Cerebellum (tissue), 4 donors: ENCODE measurements at places on chromosomes 1 and 21. TPM values are rescaled to one million over a fixed set of nuclear protein-coding genes. Genes with fewer than 3 reads are reported as not detected.

The IRF6 gene
- 1.8 TPM for total RNA-seq

DNA sequence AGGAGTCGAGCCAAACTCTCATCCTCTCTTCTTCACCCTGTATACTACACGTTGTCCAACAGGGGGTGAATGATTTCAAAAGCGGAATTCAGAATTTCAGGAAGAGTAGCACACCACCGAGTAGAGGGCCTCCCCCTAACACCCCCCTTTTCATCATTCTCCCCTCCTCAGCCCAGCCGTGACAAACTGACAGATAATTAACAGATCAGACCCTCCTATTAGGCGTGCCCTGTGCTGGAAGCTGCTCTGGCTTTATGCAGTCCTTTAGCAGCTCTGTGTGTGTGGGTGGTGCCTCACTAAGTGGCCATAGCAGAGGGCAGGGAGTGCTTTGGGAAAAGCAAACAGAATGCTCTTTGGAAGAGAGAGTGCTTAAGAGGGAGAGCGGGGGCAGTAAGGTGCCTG lies 44.3 kb downstream of the PEX14 start:
- DNase-seq, result no peak

- DNase-seq, result no peak
These were observed 87.1 kb upstream of the ROR1 start for GRCh38 chr1:63686696-63687095.

DNA sequence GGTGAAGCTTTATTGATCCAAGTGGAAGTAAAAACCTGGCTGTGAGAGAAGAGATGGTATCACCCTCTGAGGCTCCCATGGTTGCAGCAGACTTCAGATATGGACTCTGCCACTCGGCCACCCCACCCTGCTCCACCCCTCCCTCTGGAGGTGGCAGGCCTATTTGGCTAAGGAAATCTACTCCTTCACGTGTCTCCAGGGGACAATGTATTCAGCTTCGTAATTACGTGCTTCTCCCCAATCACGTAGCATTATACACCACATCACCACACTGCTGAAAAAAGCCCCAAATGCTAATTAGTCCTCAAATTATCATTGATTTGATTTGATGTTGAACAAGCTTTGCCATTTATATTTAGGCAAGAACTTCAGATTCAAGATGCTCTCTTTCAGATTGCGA lies 220.7 kb downstream of the OMA1 start:
- no peak for DNase-seq

- no peak for DNase-seq
These were observed 27.7 kb downstream of the RRAGC start for GRCh38 chr1:38831731-38832369.

DNA sequence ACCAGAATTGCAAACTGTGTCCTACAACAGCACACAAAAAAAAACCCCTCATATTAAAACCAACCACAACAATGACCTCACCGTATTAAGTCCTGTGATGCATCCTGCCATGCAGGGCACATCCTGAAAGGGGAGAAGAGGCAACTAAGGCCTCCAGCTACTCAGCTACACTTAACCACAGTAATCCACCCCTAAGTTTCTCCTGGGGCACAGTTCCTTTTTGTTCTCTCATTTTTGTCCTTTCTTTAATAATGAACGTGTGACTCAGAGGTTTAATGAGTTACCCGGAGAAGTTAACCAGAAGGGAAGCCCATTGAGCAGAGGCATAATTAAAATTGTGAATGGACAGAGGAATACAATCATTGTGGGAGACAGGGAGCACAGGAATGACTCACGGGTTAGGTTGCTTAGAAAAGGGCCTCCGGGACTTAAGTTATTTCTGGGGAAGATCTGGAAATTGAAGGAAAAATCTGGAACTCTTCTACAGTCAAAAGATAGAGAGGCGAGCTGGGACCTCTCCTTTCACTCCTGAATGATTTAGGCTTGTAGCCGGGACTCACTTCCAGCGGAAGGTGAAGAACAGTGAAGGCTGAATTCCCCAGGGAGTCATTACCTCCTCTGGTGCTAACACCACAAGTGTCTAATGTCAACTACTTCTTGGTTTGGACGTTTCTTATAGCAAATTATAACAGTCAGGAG lies 36.9 kb upstream of the HIVEP3 start:
- no peak for DNase-seq
